Activated T-helper 1 cell treated with Interleukin-2 at 50 U/mL for 16 hours (primary cell): ENCODE measurements at places on chromosomes 13 and 19.

- DNase-seq = no peak
Measured at GRCh38 chr13:67328895-67329294, 98.8 kb upstream of the PCDH9 start.

- no peak for DNase-seq
Measured at GRCh38 chr13:80399340-80400163, 58.6 kb upstream of the SPRY2 start.

DNA sequence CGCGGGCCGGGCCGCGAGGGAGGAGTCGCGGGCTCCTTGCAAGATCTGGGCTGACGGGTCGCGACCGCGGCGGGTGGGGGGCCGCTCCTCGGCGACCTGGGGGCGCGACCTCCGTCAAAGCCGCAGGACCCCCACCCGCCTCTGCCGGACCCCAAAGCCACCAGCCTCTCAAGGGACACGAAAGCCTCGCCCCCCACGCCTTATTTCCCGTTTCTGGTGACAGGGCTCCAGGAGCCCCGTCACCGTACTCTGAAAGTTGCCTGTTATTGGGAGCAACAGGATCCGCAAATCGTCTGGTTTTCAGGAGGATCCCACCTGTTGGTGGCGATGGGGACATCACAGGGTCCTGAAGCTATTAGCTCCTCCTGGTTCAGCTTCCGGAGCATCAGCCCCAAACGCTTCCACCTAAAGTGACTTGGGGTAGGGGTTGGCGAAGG lies 530 bp downstream of the MAU2 start:
- no peak for DNase-seq

GRCh38 chr19:29497686-29498436 lies 27.9 kb upstream of the VSTM2B start:
- no peak for DNase-seq

DNA sequence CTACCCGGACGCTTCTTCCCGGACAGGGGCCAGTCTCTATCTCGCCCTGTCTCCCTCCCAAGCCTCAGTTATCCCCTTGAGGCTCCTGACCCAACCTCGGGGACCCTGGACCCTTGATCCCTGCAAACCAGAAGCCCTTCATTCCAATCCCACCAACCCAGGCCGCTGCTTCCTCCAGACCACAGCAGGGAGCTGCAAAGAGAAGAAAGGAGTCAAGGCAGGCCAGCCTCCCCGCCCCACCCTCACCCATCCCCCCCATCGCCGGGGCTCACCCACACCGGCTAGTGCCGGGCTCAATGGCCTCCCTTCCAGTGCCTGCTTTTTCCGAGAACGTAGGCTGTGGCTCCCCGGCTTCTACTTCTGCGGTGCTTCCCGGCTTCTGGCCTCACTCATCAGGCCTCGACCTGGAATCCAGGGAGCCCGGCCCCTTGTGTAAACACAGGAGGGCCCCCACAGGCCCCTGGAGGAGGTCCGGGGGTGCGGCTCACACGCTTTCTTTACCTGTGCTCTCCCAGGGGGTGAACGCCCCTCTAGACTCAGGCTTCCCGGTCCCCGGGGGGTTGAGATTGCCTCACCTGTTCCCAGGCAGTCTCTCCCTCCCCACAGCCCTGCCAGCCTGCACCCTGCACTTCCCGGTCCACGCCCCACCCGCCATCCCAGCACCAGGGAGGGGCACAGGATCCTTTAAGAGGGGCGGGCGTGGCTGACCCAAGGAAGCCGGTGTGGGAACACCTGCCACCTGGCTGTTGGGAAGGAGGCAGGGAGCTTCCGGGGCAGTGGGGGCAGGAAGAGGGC lies at the start of gene FAM83E:
Gene FAM83E (minus strand): TSS at position 641 of the 795 bp plus-strand sequence. CDS start 1,704 bp downstream, outside the sequence.
- no peak for DNase-seq

DNA sequence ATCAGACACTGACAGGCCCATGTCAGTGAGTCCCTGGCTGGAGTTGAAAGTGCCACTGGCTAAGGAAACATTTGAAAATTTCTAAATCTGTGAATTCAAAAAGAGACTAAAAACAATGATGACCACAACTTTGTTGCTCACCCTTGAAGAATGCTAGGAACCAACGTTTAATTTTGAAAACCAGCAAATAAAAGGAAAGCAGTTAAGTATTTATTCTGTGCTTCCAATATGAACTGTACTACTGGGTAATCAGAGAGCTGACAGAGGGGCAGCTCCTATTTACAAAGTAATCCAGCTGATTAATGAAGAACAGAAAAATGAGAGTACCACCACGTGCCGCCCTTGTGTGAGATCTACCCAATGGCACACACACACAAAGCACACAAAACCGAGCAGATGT lies 44.7 kb upstream of the LATS2 start:
- no peak for DNase-seq

GRCh38 chr19:33595783-33596182 lies 26.0 kb upstream of the CHST8 start:
- DNase-seq = no peak

GRCh38 chr13:99866781-99867180 lies 104.8 kb downstream of the ZIC5 start:
- no peak for DNase-seq

DNA sequence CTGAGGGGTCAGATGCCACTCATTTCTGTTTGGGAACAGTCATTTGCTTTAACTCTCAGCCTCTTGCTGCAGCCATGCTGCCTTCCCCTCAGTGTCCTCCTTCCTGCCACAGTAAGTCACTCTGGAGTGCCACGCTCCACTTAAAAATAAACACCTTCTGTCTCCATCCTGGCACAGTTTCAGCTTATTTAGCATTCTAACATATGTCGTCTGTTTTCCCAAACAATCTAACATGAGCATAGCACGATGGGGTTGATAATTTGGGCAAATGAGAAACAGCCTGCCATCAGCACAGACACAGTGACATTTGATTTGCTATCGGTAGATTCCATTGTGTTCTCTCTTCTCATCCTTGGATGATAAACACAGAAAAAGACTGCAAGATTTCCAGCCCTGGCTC lies 768.6 kb downstream of the UQCRFS1 start:
- DNase-seq = no peak

GRCh38 chr19:1765232-1765903 lies 12.1 kb downstream of the ONECUT3 start:
- no peak for DNase-seq

DNA sequence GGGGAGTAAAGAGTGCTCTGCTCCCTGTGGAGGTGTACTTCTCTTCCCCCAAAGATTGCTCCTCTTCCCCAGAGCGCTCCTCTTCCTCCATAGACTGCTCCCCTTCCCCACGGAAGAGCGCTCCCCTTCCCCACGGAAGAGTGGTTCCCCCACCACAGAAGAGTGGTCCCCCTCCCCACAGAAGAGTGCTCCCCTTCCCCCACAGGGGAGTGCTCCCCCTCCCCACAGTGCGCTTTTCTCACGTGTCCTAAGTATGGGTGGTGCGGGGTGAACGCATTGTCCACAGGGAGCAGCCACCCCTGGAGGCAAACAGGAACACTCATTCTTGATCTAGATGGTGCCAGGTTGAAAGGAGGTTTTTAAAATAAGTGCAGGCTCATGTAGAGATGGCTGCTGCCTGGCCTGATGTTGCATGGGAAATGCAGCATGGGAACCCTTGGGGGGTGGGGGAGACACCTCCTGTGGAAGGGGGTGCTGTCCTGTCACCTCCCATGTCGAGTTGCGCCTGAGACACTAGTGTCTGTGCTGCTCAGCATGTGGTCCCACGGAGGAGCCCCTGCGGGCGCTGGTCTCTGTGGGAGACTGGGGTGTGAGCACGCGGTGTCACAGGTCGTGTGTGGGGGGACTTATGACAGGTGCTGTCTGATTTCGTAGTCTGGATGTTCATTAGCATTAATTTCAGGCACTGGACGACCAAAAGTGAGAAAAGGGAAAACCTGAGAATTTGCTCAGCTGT lies 52.2 kb downstream of the ATP11A start:
- DNase-seq = no peak

DNA sequence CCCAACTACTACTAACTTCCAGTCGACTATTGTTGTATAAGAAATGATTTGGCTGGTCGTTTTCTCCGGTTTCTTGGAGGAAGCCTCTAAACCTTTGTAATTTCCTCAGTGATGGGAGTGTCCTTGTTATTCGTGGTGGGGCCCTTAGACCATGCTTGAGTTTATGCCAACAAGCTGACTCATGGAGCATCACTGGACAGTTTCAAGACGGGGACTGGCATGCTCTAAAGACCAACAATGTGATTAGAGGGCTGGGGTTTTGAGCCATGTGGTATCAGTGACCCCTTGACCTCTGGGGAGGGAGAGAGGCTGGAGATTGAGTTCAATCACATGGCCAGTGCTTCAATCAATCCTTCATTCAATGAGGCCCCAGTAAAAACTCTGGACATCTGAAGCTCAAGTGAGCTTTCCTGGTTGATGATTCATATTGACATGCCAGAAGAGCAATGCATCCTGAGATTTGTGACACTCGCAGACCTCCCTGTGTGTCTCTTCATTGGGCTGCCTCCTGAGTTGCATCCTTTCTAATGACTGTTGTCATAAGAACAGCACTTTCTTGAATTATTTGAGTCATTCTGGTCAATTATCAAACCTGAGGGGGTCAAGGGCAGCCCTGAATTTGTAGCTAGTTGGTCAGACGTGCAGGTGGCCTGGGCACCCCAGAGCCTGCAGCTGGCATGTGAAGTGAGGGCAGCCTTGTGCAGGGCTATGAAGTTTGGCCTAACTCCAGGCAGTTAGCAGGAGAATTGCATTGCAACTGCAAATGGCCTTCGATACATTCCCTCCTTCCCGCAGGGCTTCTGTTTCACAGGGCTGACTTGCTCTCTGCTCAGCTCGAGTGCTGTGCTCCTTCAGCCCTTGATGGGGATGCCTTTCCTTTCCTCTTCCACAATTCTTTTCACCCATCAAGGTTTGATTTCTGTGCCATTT lies 246.5 kb downstream of the FGF9 start:
- DNase-seq = no peak

- DNase-seq = no peak
Measured at GRCh38 chr19:35397064-35397463, 26.2 kb downstream of the GPR42 start.

GRCh38 chr19:33110137-33110910 lies 21.6 kb upstream of the WDR88 start:
- no peak for DNase-seq

GRCh38 chr19:33612928-33613619 lies 8.7 kb upstream of the CHST8 start:
- DNase-seq = no peak
